ENCODE measurements at places on chromosomes 12 and 14.

- DNase-seq = no peak
Observed at GRCh38 chr14:37721976-37722659, 126.7 kb downstream of the TTC6 start.

DNA sequence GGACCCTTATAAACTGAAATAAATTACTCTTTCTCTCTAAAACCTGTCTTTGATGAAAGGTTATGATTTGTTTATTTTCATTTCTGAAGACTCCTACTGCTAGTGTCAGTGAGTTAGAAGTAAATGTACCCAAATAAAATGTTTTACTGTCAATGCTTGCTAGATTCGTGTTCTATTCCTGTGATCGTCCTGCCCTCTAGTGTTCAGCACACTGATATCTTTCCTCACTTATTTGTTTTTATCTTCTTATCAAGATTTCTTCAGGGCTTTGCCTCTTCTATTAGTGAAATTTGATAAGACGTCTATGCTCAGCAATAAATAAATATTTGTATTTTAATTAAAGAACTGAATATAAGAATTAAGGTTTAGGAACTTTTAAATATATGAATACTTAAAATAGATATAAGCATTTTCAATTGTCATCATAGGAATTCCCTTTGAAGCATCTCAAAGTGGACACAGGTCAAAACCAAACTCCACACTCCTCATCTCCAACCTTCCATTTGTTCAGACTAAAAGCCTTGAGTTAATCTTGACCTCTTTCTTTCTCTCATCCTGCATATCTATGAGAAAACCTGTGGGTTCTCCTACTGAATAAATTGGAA lies 75.8 kb downstream of the C12orf50 start:
- DNase-seq = no peak

DNA sequence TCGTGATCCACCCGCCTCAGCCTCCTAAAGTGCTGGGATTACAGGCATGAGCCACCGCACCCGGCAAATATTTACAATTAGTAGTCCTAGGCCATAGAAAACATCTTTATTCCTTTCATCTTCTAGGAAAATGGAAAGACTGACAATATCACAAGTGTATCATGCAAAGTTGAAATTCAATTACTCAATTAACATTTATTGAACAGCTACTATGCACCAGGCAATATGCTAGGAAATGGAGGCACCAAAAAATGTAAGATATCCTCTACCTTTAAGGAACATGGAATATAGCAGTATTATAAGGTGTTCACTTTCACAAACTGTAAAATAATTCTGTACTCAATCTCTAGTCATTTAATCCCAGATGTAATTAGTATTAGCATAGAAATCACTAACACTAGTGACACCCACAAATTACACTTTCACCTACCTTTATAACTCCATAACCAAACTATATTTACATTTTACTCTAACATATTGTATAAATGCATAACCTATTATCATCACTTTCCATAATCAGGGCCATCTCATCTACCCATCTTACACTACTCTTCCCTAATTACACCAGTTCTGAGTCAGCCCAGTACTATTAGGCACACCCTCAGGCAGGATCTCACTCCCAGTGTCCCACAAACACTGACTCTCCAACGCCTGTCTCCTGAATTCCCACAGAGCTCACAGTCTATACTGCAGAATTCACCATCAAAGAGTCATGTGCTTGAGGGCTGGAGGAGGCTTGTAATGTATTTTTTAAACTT lies 10.4 kb downstream of the CORO1C start:
- no peak for DNase-seq

DNA sequence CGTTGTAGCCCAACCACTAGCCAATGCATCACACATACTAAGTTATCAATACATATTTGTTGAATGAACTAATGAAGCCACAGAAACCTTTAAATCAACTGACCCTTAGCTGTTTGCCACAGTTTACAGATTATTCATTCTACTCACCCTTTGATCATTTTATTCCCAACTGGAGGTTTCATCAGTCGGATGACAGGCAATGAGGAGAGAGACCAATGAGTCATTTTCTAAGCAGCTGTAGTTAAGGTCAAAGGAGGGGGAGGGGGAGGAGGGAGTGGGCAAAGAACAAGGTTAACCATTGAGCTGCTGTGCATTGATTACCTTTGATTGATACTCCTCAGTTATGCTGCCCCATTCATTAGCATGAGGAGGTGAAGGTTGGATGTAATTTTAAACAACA lies 469.5 kb downstream of the VRK1 start:
- DNase-seq = no peak

DNA sequence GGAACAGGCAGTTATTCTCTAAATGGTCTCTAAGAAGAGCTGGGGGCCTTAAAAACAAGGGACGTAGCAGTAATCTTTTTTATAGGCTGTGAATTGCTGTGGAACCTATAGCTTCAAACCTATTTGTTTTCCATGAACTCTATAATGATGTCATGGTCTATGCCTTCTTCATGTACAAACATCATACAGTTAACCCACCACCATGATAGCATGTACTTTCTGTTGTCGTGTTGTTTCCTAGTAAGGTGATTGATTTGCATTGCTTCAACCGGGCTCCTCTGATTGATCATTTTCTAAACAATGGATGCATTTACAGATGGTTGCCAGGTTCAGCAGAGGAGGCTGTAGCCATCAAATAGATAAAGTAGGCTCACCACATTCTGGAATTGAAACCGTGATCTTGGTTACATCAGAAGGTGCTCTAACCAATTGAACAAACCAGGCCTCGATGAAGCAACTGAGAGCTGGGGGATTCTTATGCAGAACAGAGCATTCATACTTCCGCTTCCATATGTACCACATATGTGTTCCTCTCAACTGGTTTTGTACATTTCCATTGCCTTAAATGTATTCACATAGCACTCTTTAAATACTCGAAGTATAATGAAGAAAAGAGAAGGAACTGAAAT lies 25.6 kb upstream of the PCNX1 start:
- no peak for DNase-seq

DNA sequence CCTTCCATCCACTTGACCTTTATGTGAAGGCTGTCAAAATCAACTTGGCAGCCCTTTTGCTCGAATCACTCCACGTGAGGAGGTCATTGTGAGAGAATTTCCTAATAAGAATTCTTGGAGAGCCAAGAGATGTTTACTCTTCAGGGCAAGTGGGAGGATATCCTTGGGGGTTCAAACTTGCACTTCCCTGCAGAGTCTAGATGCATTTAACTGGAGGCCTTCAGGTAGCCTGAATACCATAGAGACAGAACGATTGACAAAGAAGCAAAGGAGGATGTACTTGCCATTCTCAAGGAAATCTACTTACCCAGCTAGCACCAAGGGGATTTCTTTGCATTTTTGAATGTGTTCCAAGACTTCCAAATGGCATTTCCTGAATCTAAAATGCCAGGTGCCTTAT lies 1702.6 kb upstream of the FLRT2 start:
- DNase-seq = no peak

- DNase-seq = no peak
Observed at GRCh38 chr14:28596391-28596790, 170.2 kb upstream of the FOXG1 start.

- peak; percentile 66 for DNase-seq
Observed at GRCh38 chr12:69052613-69053408, 119.8 kb upstream of the CPM start.

- no peak for DNase-seq
Observed at GRCh38 chr12:122995503-122996187, 15.2 kb downstream of the ARL6IP4 start.

DNA sequence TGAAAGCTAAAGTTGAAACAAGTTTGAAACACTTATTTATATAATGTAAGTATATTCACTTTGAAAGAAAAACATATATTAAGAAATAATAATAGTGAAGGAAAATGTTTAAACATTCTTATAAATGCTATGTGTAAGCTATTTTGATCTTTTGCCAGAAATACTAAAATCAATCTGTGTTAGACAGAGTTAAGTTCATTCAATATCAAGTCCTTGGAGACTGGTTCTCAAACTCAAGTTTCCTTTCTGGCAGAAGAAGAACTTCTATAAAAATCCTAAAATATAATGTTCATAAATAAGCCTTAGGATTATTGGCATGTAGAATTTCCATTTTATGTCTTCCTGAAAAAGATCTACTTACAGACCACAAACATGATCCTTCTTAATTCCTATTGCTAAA lies 45.3 kb downstream of the TAOK3 start:
- DNase-seq = no peak

DNA sequence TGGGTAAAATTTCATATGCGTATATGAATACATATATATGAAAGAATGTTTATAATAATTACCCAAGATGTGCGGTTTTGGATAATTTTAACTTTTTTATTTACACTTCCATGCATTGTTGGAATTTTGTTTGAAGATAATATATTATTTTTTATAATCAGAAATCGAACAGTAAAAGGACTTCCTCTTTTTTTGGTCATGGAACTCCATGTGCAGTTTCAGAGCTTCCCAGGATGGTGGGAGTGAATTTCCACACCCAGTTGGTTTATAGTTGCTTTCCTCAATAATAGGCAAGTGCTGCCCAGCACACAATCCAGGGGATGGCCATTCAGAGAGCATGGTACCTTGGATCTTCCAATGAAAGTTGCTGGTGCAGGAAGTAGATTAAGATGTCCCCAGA lies 6.3 kb upstream of the EMP1 start:
- DNase-seq = no peak

DNA sequence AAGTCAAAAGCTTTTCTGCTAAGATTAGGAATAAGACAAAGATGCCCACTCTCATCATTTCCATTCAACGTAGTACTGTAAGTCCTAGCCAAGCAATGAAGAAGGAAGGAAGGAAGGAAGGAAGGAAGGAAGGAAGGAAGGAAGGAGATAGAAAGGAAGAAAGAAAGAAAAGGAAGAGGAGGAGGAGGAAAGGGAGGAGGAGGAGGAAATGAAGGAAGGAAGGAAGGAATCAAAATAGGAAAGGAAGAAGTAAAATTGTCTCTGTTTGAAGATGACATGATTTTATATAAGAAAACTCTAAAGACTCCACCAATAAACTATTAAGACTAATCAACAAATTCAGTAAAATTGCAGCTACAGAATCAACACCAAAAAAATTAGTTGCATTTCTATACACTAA lies 66.0 kb upstream of the DHRS4 start:
- DNase-seq = no peak
